ENCODE measurements at places on chromosomes 4 and X.

GRCh38 chr4:8282134-8282641 is 12.6 kb downstream of the HTRA3 start:
- DNase-seq, result no peak

DNA sequence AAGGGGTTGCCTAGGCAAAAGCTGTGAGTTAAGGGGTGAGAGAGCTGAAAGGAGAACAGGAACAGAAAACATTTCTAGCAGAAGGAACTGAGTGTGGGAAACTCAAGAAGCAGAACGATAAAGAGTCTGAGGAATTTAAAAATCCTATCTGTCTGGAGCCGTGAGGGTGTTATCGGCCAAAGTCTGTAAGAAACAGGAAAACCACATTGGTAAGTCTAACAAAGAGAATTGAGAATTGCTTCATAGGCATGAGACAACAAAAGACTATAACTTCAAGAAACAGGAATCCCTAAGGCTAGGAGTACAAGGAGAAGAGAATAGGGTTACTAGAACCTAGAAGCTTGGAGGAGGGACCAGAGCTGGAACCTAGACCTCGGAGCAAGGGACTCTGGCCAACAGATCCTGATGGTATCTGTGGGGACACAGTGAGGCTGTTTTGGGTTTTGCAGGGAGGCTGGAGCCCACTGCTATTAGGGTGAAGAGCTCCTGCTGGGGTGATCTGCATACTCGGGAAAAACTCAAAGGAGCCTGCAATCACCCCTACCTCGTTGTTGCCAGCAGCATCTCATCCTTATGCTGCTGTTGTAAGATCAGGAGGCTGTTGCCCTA is 175.6 kb downstream of the FBXO8 start:
- DNase-seq, result no peak

- no peak for DNase-seq
Observed at GRCh38 chr4:70152088-70152487, 1.9 kb upstream of the PRR27 start.

DNA sequence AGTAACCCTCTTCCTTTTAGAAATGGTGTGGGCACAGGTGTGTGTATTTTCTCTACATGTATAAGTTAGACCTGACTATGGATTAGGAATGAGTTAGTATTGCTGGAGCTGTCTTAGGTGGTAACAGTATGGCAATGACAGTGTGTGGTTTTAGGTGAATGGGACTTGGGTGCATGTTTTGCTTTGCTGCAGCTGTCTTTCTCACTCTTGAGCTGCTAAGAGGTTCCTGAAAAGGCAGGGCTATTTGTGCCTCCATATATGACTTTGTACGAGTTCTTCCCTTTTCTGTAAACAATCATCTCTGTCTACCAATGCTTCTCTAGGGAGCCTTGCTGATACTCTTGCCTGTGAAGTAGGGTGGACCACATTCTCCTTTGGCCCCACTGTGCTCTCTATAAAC is 234.8 kb upstream of the HHIP start:
- DNase-seq, result no peak

DNA sequence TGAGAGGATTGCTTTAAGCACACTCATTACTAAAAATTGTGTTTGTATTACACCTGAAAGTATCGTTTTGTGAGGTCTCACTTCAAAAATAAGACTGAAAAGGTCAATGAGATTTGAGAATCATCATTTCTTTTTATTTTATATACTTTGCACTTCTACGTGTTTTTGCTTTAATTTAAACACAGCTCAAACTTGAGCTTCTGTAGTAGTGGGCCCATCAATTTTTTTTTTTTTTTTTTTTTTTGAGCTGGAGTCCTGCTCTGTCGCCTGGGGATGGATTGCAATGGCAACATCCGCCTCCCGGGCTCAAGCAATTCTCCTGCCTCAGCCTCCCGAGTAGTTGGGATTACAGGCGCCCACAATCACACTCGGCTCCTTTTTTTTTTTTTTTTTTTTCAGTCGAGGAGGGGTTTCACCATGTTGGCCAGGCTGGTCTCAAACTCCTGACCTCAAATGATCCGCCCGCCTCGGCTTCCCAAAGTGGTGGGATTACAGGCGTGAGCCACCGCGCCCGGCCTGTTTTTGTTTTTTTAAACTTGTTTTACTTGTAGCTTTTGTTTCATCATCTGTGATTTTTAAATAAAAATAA is 1.5 kb downstream of the GSTCD start:
- DNase-seq, result no peak

GRCh38 chr4:2852481-2852921 is 8.9 kb downstream of the ADD1 start:
- no peak for DNase-seq

GRCh38 chrX:15143050-15143824 is 126.6 kb downstream of the ASB9 start:
- DNase-seq, result no peak

GRCh38 chr4:139903845-139904244 is 238.2 kb downstream of the MGST2 start:
- no peak for DNase-seq

DNA sequence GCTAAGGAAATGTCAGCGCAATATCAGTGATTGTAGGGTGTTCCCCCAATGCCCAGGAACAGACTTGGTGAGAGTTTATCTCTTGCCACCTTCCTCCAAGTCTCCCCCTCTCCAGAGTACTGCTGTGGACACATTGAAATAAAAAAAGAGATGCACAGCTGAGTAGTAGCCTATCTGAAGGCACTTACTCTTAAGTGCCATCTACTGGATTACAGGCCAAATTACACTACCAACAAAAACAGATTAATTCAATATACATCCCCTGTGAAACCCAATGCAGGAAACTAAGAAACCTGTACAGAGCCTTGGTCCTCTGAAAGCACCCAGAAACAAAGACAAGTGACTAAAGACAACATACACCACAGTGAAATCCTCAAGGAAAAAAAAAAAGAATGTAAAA is 460.3 kb downstream of the ZIC3 start:
- DNase-seq, result no peak

DNA sequence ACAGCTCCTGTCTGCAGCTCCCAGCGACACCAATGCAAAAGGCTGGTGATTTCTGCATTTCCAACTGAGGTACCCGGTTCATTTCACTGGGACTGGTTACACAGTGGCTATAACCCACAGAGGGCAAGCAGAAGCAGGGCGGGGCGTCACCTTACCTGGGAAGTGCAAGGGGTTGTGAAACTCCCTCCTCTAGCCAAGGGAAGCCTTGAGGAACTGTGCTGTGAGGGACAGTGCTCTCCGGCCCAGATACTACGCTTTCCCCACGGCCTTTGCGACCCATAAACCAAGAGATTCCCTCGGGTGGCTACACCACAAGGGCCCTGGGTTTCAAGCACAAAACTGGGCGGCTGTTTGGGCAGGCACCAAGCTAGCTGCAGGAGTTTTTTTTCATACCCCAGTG is 218.9 kb downstream of the PPP3CA start:
- no peak for DNase-seq

GRCh38 chrX:115367455-115367854 is 77.9 kb downstream of the LUZP4 start:
- no peak for DNase-seq

GRCh38 chrX:9656277-9656676 is 109.4 kb downstream of the GPR143 start:
- no peak for DNase-seq

GRCh38 chr4:40388239-40388638 is 53.1 kb downstream of the CHRNA9 start:
- no peak for DNase-seq

- no peak for DNase-seq
Observed at GRCh38 chrX:39854772-39855747, 242.7 kb downstream of the BCOR start.

GRCh38 chr4:153137677-153138630 is 66.3 kb upstream of the TRIM2 start:
- no peak for DNase-seq

GRCh38 chr4:98969878-98970785 is 25.4 kb upstream of the METAP1 start:
- no peak for DNase-seq

GRCh38 chrX:7542587-7543380 is 300.2 kb upstream of the VCX start:
- DNase-seq, result no peak

DNA sequence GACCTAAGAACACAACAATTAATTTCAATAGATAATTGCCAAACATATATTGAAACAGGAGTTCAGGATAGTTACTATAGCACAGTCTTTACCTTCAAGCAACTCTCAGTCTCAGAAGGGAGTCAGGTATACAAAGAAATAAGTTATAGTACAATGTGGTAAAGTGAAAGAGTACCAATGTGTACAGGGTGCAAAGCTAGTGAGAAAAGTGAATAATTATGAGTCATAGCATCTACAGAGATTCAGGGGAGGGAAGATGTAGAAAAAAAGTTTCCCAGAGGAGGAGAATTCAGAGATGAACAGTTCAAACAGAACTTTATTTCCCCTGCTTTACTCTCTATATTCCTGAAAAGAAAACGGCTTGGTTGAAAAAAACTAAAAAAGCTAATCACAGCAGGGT is 22.7 kb upstream of the DKK2 start:
- no peak for DNase-seq

- no peak for DNase-seq
Observed at GRCh38 chrX:74318672-74319071, 14.7 kb downstream of the ZCCHC13 start.

GRCh38 chr4:8656711-8657380 is 64.3 kb downstream of the CPZ start:
- DNase-seq, result no peak

GRCh38 chr4:48184882-48185281 is 50.8 kb upstream of the TXK start:
- DNase-seq, result no peak

DNA sequence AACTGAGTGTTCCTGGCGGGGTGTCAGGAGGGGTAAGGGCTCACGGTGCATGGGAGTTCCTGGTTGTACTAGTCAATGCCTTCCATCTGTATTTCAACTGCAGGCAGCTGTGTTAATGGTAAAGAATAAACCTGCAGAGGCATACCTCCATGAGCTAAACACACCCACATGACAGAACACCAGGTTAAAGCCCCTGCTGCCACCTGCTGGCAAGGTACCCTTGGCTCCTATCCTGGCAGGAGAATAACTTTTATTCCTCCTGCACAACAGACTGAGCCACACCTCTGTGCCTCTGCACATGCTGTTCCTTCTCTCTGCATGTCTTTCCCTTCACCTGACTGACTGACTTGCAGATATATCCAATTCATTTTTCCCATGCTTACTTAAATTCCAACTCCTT is 11.1 kb downstream of the ITIH6 start:
- DNase-seq, result no peak

DNA sequence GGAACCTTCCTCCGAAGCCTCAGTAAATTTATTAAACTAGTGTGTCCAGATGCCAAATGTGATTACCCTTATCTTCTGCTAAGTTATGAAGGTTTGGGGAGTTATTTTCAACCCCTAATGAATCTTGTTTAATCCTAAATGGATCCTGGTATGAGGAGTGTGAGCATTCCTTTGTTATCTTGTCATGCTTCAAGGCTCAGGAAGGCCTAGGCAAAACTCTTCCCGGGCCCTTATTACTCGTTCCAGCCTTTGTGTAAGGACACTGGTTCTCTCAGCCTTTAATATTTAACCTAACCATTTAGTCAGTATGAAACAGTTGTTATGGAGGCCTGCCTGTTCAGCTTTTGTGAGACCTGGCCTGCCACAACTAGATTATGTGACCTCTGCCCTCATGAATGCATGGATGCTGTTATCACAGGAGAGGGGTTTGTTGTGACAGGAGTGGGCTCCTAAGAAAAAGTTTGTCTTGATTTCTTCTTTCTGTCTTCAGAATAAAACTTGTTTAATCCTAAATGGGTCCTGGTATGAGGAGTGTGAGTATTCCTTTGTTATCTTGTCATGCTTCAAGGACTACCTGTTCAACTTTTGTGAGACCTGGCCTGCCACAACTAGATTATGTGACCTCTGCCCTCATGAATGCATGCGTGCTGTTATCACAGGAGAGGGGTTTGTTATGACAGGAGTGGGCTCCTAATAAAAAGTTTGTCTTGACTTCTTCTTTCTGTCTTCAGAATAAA is 181.7 kb downstream of the SLC39A8 start:
- DNase-seq, result no peak

Data from vagina (tissue), 2 donors.